ENCODE measurements at places on chromosomes 12 and 14.

GRCh38 chr14:93274055-93274806 is 58.6 kb downstream of the BTBD7 start:
- DNase-seq, result no peak

- DNase-seq, result no peak
These were observed 462.4 kb downstream of the TRHDE start for GRCh38 chr12:72734581-72734980.

- DNase-seq, result no peak
These were observed 120.7 kb downstream of the ADGRD1 start for GRCh38 chr12:131074221-131075083.

DNA sequence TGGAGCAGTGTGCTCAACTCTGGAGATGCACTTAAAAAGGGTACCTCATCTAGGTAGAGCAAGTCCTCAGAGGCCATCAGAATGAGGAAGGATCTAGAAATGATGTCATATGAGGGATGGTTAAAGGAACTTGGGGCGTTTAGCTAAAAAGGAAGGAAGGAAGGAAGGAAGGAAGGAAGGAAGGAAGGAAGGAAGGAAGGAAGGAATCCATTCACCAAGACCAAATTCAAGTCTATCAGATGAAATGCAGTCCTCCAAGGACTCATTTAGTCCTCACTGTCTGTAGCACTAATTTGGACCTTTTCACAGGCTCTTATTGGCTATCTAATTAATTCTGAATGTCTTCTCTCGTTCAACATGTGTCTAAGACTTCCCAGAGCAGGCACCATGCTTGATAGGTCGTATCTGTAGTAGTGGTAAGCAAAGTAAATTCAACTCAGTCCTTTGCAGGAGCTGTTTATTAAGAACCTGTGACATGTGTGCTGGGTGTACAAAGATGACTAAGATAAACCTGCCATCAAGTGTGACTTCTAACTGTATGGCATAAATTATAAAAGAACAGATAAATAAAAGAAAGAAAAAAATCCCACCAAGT is 63.5 kb downstream of the LLPH start:
- DNase-seq, result no peak

- no peak for DNase-seq
These were observed 38.3 kb downstream of the ATF7IP start for GRCh38 chr12:14403711-14404196.

GRCh38 chr12:51887476-51888315 is at the start of gene ANKRD33:
Gene ANKRD33, plus strand, starts transcription at chr12:51888103. Its CDS starts 84 bp downstream, at chr12:51888187.
- no peak for DNase-seq

- DNase-seq, result no peak
These were observed 35.9 kb upstream of the DYNC1H1 start for GRCh38 chr14:101928415-101928841.

DNA sequence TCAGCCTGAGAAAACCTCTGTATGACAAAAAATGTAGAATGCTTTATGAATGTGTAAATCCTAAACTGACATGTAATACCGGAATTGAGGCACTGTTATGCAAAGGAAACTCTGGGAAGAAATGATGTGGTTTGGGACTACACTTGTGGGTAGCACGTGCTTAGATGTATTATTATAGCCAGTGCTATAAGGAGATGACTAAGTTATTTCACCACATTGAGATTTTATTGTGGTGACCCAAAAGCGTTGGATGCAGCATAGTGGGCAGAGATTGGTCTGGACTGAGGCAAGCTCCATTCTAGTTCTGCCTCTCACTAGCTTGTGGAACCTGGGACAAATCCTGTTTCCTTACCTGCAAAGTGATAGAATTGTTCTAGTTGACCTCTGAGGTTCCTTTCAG is 172.2 kb downstream of the SNAPC1 start:
- DNase-seq, result no peak

- no peak for DNase-seq
These were observed 339.0 kb downstream of the CACNA1C start for GRCh38 chr12:2391740-2392331.

DNA sequence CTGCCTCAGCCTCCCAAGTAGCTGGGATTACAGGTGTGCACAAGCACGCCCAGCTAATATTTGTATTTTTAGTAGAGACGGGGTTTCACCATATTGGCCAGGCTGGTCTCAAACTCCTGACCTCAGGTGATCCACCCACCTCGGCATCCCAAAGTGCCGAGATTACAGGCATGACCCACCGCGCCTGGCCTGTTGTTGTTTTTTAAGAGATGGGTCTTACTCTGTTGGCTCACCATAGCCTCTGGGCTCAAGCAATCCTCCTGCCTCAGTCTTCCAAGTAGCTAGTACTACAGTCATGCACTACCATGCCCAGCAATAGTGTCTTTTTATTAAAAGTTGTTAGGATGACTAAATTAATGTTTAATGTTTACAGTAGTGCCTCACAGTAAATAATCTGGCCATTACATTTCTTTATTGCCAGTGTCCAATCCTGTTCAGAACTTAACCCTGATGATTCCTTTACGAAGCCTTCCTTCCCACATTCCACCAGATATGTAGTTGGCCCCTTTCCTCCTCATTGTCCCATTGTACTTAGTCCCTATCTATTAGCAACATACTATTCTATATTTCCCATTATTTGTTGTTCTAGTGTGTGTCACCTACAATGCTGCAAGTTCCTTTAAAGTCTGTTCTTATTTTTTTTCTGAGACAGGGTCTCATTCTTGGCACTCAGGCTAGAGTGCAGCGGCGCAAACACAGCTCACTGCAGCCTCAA is 8.8 kb upstream of the SMARCC2 start:
- no peak for DNase-seq

- DNase-seq, result no peak
These were observed 808 bp downstream of the ACIN1 start for GRCh38 chr14:23093991-23094665.

GRCh38 chr12:124456652-124457152 is 110.7 kb downstream of the NCOR2 start:
- no peak for DNase-seq

DNA sequence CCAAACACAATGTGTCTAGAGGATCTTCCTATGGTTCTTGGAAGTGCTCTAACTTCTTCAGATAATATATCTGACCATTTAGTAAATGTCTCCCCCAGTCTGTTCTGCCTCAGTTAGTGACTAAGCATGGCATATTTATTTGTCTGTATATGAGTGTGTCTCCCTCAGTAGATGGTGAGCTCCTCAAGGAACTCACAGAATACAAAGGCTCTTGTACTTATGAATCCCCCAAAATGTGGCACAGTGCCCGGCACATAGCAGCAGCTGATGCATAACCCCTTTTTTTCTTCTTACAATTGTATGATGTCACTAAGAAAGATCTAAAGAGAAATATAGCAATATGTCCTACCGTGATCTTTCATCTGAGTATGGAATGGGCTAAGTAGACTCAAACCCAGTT is 264.7 kb upstream of the PRICKLE1 start:
- DNase-seq, result no peak

DNA sequence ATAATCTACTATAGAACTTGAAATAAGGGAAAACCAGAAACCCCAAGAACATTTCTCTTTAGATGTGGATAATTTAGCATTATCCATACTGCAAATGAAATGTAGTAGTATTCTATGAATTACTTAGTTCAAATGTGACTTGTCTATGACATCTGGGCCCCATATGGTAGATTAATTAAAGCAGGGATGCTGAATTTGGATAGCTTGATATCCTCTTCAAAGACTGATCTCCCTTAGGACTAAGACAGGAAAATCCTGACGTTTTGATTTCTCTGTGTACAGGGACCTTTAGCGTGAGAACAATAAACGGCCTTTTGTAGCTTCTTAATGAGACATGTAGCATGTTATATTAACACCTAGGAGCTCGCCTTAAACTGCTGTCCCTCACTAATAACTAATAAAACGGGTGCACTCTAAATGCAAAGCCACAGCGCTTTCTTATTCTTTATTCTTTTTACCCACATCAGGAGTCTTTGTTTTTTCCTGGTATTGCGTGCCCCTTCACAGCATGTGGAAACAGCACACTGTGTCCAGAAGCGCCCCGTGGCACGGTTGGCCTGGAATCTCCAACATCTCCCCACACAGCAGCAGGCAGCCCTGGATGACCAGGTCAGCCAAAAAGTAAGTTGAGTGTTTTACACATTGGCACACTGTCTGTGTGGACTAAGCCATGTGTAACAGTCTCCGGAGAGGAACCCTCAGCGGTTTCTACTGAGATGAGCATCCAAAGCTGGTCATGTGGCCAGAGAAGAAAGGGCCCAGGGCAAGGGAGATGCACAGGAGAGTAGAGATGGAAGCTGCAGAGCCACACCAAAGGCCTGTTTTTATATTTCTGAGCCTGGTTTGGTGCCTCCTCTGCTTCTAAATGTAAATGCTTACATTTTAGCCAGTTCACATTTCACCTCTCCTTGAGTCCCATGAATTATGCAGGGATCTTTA is 93.1 kb downstream of the SRGAP1 start:
- no peak for DNase-seq

DNA sequence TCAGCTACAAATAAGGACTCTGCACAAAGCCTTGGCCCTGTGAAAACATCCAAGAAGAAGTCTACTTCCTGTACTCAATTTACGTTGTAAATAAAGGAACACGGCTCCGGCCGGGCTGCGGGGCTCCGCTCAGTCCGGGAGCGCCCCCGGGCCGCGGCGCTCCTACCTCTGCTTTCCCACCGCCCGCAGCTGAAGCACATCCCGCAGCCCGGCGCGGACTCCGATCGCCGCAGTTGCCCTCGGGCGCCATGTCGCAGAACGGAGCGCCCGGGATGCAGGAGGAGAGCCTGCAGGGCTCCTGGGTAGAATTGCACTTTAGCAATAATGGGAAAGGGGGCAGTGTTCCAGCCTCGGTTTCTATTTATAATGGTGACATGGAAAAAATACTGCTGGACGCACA is 502.3 kb upstream of the FOXG1 start:
- DNase-seq, result no peak

DNA sequence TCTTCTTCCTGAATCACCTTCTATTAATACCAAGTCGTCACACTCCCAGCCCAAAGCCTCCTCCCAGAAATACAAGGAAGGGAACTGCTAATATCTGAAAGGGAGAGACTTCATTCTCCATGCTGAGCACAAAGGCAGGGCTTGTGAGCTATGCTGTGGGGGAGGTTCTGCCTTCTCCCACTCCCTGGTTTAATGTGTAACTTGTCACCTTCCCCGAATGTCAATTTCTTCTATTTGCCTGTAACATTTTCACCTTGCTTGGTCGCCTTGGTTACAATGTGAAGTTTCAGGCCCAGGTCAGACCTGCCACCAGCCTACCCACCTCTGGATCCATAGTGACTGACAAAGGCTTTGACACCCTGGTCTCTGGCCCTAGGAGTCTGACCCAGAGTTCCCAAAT is 82.0 kb upstream of the ESRRB start:
- no peak for DNase-seq

GRCh38 chr14:105187935-105188524 is 6.9 kb upstream of the NUDT14 start:
- DNase-seq, result no peak

GRCh38 chr14:59964251-59965007 is 44.5 kb downstream of the LRRC9 start:
- no peak for DNase-seq

DNA sequence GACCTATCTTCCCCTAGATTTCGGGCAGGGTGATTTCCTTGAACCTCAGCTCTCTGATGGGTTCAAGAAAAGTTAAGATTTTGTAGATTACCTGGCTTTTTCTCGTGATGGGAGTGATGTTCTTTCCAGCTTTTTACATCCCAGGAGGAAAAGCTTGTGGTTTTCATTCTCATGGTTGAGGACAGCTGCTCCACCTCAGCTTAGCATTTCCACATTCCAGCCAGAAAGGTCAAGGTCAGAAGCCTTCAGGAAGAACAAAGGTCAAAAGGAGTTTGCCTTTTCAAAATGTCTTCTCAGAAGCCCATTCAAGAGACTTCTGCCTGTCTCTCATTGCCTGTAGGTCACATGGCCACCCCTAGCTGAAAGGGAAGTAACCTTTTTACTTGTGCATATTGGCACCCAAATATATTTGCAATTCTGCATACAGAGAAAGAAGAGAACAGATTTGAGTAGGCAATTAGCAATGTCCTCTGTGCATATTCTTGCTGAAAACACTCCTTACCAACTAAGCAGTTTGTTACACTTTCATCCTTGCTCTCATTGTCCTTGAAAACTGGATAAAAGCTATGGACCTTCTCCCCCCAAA is 6.6 kb upstream of the ADGRD1 start:
- no peak for DNase-seq

DNA sequence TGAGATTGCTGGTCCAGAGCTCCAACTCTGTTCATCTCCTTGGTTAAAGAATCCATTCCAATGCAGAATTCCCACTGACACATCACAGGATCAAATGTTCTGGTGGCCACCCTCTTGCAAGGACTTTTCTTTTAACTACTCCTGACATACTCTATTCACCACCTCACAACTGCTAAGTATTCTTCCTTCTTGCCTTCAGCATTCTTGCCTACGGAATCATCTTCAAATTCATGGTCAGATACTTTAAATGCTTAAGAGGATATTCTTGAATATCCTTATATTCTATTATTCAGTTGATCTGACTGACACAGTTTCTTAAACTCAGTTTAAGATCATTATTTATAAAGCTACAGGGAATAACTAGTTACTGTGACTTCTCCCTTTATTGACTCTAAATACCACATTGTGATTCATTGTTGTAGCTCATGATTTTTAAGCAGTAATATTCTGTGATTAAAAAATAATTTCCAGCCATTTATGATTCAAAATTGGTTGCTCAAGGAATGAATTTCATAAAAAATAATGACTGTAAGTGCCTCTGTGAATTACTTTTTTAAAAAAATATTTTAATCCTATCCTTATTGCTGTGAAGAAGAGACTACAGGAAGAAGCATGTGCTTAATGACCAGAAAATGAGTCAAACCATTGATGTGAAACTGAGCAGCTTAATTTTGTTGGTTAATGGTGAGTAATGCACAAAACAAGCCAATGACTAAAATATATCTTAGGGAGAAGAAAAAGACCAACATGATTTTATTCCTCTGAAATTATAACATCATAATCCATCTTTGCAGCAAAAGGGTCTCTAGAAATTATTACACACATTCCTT is 207.1 kb downstream of the PIK3C2G start:
- DNase-seq, result no peak

GRCh38 chr12:124561231-124561630 is 6.2 kb downstream of the NCOR2 start:
- DNase-seq, result no peak

GRCh38 chr12:34395056-34396005 is 373.0 kb downstream of the ALG10 start:
- no peak for DNase-seq

GRCh38 chr14:59061292-59061691 is 127.2 kb upstream of the DAAM1 start:
- DNase-seq, result no peak
